ENCODE measurements at places on chromosomes 2 and 18.

DNA sequence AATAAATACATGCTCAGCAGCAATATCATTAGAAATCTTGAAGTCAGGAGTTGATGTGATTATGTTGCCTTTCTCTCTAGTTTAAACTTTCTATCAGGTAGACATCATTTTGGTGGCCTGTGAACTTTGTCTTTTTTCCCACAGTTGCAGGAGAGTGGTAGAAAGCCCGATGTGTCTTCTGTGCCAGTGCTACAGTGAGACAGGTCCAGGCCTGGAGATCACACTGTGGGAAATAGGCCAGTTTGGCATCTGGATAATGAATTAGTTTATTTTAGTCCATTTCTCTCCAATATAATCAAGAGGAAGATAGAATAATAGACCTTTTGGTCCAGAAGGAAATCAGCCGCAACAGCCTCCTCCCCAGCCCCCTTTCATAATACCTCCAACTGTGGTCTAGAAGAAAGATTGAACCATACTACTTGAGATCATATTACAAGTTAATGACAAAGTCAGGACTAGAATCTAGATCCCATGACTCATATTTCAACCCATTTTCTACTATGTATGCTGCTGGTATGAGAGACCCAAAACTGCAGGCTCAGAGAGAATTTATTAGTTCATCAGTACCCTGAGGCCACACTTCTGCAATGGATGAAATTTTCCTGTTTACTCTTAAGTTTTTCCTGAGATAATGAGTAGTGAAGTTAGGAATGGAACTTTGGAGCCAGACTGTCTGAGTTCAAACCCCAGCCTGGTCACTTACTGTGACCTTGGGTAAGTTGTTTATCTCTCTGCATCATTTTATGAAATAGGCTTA, 20.6 kb downstream of the KCMF1 start:
- no peak for DNase-seq

DNA sequence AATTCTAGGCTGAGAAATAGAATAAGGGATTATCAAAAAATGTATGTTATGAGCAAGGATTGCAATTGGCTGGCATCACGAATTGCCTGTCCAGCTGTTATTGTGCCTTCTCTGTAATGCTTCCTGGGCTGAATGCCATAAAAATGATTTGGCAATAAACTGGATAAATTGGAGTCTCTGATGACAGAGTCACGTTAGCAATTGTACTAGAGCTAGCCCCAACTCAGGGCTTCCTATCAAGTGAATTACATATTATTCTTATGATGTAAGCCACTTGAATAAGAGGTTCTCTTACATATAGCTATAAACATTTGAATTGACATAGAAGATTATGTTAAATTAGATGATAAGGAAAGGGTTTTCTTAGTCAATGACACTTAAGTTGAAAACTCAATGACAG, 607.5 kb upstream of the REG3G start:
- DNase-seq: no peak

DNA sequence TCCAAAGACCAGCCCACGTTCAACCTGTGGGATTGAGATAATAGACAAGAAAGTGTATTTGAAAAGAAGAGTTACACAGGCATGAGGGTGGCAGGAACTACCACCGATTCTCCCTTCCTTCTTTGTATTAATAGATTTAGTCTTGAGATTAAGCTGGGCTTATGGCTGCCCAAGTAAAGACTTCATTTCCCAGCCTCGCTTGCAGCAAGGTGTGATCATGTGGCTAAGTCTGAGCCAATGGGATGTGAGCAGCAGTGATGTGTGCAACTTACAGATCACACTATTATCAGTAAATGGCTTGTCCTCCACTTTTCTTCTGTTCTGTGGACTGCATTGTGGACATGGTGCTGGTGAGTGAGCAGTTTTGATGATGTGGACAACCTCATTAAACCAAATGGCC, 101.7 kb downstream of the POLR1A start:
- DNase-seq: no peak

DNA sequence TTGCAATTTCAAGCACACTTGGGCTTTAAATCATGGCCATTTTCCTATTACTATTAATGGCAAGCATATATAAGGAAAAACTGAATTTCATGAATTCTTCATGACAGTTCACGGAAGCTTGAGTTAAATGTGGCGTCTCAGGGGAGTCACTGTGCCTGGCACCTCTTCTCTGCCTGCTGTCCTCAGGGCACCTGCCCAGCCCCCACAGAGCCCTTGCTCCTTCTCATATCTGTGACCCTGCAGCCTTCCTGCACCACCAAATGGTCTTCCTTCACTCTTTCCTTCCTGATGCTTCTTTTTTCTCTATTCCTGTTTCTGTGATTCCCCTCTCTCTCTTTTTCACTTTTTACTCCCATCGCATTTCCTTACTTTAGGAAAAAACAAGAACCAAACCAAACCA, 35.4 kb downstream of the LAMA3 start:
- DNase-seq: no peak

- no peak for DNase-seq
Measured at GRCh38 chr2:161713706-161714105, 89.5 kb downstream of the SLC4A10 start.

DNA sequence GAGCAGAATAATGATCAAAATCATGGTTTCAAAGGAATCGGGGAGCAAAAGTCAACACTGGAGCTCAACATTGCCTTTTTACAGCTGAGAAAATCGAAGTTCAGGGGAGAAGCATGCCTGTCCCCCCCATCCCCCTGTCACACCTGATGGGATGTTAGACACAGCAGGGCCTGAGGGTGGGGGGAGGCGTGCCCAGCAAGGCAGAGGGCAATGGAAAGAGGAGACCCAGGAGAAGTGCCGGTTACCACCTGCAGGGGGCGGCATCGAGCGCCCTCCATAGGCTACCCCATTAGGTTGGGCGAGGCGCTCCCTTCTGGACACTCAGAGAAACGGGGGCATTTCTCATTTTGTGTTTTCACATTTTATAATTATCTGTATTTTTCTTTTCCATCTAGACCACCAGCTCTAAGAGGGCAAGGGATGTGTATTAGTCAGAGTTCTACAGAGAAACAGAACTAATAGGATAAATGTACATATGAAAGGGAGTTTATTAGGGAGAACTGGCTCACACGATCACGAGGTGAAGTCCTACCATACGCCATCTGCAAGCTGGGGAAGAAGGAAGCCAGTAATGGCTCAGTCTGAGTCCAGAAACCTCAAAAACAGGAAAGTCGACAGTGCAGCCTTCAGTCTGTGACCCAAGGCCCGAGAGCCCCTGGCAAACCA, 271.3 kb downstream of the LRATD1 start:
- peak; percentile 62 for DNase-seq

DNA sequence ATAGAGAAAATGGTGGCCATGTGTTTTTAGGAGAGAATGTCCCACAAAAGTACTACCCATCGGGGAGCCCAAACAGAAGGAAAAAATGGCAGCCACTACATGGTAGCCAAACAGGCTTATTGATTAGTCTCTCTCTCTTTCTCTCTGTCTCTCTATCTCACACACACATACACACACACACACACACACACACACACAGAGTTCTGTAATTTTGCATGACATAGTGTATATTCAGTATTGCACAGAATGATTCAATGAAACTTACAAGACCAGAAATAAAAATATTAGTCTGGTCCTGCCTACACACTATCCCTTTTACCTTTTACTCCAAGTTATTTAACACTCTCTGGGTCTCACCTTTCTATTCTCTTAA, 124.8 kb upstream of the SLC39A10 start:
- DNase-seq: no peak

GRCh38 chr2:143431316-143431715, 302.1 kb downstream of the ARHGAP15 start:
- DNase-seq: no peak

- no peak for DNase-seq
Measured at GRCh38 chr18:67183398-67183797, 333.1 kb downstream of the DSEL start.

DNA sequence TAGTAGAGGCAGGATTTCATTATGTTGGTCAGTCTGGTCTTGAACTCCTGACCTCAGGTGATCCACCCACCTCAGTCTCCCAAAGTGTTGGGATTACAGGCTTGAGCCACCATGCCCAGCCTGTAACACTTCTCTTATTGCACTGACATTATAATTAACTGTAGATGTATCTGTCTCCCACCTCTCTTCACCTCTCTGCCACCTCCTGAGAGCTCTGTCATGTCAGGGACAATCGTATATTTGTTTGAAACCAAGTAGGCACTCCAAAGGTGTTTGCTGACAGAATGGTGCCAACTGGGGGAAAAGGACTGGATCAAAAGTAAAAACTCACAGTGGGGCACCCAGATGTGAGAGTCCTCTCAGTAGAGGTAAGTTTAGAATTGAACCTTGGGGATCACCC, 17.3 kb upstream of the ME2 start:
- DNase-seq: no peak

- no peak for DNase-seq
Measured at GRCh38 chr2:152657043-152657442, 60.2 kb downstream of the PRPF40A start.

- DNase-seq: no peak
Measured at GRCh38 chr2:165687426-165688002, 106.5 kb downstream of the GALNT3 start.

DNA sequence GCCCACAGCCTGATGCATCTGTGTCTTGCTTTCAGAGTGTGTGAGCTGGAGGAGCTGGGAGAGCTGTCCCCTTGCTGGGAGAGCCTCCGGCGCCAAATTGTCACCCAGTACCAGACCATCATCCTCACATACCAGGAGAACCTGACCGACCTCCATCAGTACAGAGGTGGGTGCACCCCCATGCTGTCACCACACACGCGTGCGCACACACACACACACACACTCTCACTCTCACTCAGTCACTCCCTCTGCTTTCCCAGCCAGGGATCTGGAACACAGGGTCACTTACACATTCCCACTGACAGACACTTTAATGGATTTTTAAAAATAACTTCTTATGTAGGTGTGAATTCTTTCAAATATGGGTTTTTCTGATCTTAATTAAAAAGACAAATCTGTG, 64.5 kb downstream of the COA5 start:
- DNase-seq: no peak

Measured in stimulated activated naive CD8-positive, alpha-beta T cell treated with anti-CD3 and anti-CD28 coated beads, Interleukin-15, amount 100 ng/mL, for 72 hours (primary cell).